ENCODE measurements at places on chromosomes 4 and X.

DNA sequence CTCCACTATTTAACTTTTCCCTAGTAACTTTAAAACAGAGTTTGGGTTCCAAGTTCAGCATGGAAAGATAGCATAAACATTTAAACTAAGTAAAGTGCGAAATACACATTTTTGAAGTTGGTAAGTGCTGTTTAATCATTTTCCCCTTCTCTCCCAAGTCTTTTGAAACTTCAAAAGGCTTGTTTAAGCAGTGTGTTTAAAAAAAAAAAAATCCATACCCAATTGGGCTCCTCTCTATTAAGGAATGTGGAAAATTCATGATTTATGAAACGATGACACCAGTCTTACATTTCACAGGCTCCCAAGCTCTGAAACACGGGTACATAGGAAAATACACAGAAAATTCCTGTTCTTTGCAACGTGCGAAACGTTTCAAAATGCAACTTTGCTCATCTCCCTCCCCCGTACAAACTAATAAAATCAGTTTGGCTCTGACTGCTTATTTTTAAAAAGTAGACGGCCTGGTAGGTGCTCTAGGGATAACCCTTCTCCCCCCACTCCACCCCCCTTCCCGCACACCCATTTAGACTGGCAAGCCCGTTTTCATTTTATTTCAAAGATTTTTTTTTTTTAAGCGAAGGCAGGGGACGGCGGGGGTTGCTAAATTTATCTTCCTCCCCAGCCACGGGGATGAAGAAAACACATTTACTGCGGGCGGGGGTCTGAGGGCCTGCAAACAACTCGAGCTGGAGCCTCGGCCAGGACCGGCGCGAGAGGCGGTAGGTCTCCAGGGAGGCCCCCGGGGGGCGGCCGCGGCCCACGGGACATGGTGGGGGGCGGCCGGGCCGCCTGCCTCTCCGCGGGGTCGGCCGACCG is 786 bp upstream of the ZFX start:
- DNase-seq: peak; percentile 59

GRCh38 chr4:726235-726787 is 20.7 kb downstream of the PCGF3 start:
- DNase-seq: no peak

GRCh38 chr4:83561381-83561780 is 25.5 kb downstream of the GPAT3 start:
- no peak for DNase-seq

- DNase-seq: no peak
These were observed 45.8 kb downstream of the HDAC8 start for GRCh38 chrX:72526534-72527508.

- no peak for DNase-seq
These were observed 6.2 kb upstream of the C4orf50 start for GRCh38 chr4:6024313-6024960.

DNA sequence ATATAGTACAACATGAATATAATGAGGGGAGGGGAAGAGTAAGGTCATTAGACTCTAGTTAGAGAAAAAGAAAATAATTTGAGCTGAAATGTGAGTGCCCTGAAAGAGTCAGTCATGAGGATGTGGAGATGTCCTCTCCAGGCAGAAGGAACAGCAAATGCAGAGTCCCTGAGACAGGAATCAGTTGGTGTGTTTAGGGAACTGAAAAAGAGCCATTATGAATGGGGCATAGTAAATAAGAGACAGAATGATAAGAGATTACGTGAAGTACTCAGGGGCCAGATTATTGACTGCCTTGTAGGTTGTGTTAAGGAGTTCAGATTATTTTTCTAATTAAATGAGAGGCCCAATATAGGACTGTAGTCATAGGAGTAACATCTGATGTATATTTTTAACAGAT is 147.0 kb downstream of the PDLIM5 start:
- DNase-seq: no peak

DNA sequence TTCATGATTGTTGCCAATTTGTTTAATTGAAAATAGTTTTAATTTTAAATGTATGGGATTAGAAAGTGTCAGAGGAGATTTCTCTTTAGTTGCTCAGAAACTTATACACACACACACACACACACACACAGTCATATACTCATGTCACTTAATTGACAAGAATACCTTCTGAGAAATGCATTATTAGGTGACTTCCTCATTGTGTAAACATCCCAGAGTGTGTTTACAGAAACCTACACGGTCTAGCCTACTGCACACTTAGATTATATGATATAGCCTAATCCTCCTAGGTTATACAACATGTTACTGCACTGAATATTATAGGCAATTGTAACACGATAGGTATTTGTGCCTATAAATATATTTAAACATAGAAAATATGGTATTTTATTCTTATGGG is 1327.4 kb downstream of the FSTL5 start:
- DNase-seq: no peak

Data from A673 (cell line).